Mucosa of descending colon (tissue), 3 donors: ENCODE measurements at places on chromosomes 7 and 10. TPM values are rescaled to one million over a fixed set of nuclear protein-coding genes. Genes with fewer than 3 reads are reported as not detected.

The RABGEF1 gene
- 31.7 TPM for total RNA-seq

The CCDC172 gene
- not detected for total RNA-seq

The PDE6C gene
- not detected for total RNA-seq

The PON1 gene
- total RNA-seq: not detected

The INA gene
- total RNA-seq: 0.55 TPM

The BMPR1A gene
- total RNA-seq: 44.4 TPM

The TCAF1 gene
- total RNA-seq: 36.2 TPM

The SRGN gene
- 15.6 TPM for total RNA-seq

DNA sequence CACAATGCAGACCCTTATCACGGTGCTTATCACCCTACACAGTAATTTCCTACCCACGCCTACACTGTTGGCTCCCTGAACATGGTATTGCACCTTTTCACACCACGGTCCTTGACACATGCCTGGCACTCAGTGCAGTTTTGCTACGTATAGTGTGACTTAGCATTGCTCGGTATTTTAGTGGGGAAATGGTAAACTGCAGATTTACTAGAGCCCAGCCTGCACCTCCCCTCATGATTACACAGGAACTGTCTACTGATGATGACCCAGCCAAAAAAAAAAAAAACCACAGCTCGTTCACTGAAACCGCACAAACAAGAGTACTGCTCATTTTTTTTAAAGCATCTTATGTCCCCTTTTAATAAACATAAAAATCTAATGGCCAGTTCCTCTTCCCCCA, 124.2 kb upstream of the ZNF746 start:
- DNase-seq: no peak

- no peak for DNase-seq
These were observed 1083.9 kb downstream of the SORCS3 start for GRCh38 chr10:105725007-105725406.

DNA sequence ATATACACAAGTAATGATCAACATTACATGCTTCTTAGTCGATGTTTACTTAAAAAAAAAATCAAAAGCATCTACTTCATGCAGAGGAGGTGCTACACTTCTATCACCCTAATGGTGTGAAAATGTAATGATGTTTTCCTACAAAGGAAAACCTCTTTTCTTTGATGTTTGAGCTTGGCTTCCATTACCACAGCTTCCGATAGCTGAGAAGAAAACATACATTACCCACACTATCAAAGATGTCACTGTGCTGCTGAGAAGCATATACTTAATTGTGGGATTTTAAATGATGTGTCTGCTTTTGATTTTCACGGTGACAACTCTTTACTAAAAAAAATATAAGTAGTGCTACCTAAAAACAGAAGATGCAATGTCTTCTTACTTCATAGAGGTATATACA, 200.2 kb upstream of the PHF14 start:
- DNase-seq: no peak

DNA sequence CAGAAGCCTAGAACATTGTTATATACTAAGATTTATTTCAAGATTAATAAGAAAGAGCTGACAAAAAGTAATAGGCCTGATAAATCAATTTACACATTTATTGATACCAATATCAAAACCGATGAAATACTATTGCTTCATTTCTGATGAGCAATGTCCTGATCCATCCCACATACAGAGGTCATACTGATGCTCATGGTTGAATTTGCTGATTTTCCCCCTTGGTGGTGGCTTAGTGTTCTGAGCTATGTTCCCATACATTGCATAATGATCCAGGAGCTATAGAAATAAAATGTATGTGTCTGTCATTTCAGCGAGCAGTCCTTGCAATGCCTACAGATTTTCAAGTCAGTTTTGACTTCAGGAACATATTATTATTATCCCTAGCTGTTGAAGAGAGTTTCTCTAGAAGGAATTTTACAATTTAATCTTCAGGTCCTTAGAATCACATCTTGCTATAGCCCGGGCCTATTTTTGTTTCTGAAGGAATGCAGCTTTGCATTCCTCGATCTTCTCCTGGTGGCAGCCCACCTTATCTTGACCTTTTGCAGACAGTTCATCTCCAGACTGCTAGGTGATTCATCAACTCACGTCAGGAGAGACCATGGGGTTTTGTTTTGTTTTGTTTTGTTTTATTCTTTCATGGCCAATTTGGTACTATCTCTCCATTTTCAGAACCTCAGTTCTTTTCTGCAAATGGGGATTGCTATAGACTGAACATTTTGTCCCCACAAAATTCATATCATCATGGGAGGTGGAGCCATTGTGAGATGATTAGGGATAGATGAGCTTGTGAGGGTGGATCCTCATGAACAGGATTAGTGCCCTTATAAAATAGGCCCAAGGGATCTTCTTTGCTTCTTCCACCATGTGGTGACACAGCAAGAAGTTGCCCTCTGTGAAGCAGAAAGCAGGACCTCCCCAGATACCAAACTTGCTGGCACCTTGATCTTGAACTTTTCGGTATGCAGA, 465.6 kb upstream of the IGFBP3 start:
- DNase-seq: no peak

DNA sequence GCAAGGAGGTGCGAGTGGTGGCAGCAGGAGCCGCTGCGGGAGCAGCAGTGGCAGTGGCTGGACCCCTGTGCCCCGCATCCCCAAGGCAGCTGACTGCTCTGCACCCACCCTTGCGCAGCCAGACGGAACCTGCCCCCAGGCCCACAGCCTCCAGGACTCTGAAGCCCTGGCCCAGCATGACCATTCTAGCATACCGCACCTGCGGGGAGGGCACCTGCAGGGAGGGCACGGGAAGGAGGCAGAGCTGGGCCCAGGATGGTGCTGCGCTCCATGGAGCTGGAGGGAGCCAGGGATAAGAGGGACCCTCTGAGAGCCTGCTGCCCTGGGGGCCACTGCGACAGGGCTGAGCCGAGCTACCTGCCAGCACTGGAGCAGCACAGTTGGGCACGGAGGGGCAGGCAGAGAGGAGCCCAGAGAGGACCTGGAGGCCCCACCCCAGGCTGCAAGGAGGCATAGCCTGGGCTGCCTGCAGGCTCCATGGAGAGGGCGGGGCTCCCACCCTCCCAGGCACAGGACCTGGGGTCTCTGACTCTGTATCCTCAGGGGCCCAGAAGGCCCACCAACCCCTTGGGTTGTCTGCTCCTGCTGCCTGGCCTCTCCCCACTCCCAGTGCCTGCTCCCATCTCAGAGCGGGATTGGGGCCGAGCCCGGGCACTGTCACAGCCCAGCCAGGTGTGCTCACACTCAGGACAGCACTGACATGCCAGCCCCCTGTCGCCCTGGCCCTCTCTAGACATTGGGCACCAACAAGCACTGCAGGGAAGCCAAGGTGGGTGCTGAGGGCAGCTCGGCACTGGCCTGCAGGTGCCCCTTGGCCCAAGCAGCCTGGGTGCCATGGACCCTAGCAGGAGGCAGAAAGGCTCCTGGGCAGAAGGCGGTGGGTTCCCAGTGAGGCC, 87.6 kb downstream of the HTR7 start:
- no peak for DNase-seq

DNA sequence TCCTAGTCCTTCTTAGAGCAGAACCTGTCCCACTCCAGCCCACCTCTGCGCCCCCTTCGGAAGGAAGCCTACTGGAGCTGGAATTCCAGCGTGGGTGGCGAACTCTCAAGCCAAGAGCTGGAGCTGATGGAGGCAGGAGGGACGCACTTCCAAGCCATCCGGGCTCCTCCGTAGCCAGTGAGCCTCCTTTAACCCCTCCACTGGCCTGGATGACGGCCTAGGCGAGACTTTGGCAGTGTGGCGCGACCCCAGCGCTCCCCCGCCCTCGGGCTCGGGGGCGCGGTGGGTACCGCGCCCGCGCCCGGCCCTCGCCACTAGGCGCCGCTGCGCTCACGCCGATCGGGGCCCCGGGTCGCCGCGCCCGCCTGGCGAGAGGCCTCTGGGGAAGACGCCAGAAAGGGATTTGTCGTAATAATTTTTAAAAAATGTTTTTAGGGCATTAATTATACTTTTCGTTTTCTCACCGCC, 5.1 kb upstream of the EMX2 start:
- DNase-seq: no peak

DNA sequence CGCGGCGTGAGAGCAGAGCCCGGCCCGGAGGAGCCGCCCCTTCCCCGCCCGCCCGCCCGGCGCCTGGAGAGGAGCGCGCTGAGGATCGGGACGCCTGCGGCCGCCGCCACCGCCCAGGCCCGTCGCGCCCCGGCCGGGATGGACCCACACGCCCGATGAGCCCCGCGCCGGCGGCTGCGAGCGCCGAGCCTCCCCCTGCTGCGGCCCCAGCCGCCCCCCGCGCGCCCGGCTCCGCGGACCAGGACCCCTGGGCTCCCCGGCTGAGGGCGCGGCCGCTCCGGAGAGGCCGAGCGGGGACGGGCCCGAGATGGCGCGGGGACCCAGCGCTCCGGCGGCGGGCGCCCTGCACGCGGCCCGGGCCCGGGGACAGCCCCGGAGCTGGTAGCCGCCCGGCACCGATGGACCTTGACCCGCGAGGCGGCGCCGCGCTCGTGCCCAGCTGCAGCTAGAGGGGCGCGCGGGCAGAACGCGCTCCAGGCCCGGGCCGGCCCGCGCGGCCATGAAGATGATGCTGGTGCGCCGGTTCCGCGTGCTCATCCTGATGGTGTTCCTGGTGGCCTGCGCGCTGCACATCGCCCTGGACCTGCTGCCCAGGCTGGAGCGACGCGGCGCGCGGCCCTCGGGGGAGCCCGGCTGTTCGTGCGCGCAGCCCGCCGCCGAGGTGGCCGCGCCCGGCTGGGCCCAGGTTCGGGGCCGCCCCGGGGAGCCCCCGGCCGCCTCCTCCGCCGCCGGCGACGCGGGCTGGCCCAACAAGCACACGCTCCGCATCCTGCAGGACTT, 520 bp downstream of the FAM20C start:
- peak; percentile 45 for DNase-seq

DNA sequence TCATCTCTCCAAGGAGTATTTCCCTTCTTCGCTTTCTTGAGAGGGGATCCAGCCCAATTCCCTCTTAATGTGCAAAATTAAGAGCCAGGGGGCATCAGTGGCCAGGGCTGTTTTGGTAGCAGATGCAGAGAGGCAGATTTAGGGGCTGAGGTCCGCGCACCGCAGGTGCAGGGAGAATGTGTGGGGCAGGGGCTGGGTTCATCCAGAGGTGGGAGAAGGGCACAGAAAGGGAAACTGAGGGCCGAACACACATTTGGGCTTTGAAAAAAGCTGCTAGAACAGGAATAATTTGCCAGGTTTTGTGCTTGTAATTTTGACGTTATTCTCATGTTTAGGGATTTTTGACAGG, 6.5 kb upstream of the SHH start:
- no peak for DNase-seq

GRCh38 chr7:13749636-13750035, 239.8 kb downstream of the ETV1 start:
- no peak for DNase-seq
